ENCODE measurements at places on chromosomes 11 and 22.
A peak's percentile ranks its signal among the peaks of the same experiment; 100 is the strongest.

GRCh38 chr11:70721006-70721405 lies 322.7 kb downstream of the CTTN start:
- DNase-seq, result no peak

- no peak for DNase-seq
Measured at GRCh38 chr11:47328449-47329390, 23.8 kb downstream of the MYBPC3 start.

DNA sequence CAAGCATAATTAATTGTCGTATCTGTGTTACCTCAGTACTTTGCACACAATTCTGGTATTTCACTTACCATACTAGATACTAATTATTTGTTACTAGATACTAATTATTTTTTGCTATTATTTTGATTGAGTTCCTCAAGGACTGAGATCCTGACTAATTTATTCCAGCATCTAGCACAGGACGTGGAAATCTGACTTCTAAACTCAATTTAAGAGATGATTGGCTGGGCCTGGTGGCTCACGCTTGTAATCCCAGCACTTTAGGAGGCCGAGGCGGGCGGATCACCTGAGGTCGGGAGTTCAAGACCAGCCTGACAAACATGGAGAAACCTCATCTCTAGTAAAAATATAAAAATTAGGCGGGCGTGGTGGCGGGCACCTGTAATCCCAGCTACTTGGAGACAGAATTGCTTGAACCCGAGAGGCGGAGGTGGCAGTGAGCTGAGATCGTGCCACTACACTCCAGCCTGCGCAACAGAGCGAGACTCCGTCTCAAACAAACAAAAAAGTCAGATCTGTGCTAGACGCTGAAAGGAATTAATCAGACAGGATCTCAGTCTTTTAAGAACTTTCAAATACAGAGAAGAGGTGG lies 527 bp upstream of the MRPL48 start:
- no peak for DNase-seq

GRCh38 chr11:86176165-86176884 lies 68.2 kb upstream of the EED start:
- no peak for DNase-seq

GRCh38 chr11:14642453-14642852 lies 1.2 kb upstream of the PDE3B start:
- no peak for DNase-seq

- no peak for DNase-seq
Measured at GRCh38 chr11:43392713-43393112, 34.0 kb downstream of the TTC17 start.

- DNase-seq, result no peak
Measured at GRCh38 chr11:23124249-23124648, 264.0 kb upstream of the CCDC179 start.

DNA sequence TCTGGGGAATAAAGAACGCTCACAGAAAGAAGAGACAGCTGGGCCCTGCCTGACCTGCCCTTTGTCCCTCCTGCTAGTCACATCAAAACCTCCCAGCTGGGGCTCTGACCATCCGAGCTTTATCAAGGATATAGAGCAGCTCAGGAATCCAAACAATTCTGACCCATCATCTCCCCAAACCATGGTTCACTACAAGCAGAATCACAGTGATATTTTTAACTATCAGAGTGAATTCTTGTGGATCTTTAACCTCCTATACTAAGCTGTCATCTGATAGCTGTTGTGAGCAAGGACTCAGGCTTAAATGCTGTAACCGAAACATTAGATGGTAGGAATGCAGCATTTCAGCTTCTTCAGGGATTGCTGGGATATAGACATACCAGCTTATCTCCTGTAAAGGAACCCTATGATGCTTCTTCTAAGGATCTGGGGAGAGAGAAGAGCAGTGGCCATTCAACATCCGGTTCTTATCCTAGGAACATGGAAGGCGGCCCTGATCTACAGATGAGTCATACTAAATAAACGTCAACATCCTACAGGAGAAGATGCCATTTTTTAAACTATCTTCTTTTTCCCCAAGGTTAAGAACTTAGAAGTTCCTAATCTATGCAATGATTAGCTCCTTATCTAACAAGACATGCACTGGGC lies 84.7 kb upstream of the AKIP1 start:
- DNase-seq, result no peak

DNA sequence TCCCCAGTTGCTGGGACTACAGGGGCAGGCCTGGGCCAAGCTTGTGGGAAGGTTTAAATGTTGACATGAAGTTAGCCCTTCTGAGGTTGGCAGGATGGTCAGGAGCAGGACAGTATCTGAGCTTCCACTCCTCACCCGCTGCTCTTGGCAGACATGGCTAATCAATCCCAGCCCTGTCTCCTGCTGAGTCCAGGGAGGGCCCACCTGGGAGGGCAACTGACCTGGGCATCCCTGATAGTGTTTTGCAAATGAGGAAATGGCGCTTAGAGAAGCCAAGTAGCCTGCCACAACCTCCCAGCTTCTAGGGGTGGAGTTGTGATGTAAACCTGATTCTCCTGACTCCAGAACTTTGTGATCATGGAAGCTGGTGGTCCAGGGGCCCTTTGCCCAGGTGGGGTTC lies 16.7 kb downstream of the FLRT1 start:
- no peak for DNase-seq

DNA sequence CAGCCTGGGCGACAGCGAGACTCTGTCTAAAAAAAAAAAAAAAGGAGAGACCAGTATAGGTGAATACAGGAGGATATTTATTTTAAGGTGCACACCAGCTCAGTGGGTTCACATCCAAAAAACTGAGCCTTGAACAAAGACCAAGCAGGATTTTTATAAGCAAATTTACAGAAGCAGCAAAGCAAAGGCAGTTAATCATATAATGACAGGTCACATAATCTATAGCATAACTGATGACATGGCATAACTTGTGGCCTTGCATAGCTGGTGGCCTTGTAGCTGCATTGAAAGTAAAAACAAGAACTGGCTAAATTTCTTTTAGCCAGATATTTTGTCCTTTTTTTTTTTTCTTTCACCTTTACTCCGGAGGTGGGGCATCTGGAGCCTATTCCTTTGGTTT lies 2.7 kb upstream of the PLAAT3 start:
- DNase-seq, result no peak

GRCh38 chr22:39325392-39325932 lies 6.0 kb upstream of the RPL3 start:
- no peak for DNase-seq

DNA sequence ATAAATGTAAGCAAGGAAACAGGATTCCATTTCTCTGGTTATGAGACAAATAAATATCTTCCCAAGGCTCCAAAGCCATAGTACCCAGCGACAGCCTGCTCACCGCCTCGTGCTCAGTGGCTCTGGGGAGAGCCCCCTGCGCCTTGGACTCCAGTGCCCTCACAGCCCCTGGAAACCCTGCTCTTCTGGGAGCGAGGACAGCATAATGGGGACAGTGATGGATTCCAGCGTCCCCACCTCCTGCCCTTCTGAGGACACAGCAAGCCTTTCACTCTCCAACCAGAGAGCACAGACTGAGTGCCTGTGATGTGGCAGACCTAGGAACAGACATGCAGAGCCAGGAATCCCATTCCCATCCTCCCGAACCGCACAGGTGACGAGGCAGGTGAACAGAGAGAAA lies 660.8 kb downstream of the TBC1D22A start:
- DNase-seq, result no peak

DNA sequence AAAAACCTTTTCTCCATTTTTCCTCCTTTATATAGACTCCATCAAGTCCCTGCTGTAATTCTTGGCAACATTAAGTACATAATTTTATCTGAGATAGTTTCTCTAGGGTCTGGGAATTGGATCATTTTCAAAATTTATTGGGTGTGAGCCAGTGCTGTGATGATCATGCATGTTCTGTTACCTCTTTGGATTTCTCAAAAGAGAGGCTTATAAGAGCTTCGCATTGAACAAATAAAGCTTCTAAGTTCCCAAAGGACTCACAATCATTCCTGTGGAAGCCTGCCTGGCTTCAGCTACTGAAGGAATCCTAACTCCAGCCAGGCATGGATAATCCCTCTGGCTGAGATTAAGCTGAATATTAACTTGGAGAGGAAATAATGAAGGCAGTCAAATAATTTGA lies 208.5 kb downstream of the RAB38 start:
- DNase-seq, result no peak

DNA sequence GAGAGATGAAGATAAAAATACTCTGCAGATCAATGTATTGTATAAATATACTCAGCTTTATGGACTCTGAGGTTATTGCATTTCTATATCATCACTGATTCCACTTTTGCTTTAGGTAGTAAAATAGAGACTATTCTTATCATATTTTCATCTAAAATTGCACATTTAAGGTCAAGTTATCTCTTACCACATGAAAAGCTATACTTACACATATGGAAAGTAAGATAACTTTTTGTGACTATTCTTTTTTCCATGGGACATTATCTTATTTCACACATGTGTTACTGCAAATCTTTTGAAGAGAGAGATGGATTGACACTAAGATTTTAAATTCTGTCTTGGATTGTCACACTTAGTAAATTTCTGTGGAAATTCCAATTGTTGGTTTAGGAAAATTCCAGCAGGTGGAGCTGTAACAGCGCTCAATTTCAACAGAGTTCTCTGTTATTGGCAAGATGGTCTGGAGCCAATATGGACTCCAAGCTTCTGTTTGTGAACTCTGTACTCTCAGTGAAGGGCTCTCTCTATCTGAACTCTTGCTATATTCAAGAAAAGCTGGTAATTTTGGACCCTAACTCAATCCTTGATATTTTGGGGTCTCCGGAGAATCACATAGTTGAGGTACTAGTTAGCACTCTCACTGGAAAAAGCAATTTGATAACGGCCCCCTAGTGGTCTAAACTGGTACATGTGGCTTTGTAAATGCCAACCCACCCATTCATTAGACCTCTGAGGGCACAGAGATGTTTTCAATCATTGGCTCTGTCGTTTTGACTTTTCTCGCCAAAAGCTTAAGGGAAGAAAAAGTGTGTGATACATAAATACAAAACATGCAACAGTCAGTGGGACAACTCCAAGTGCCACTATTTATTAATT lies 429.7 kb downstream of the ETS1 start:
- peak; percentile 10 for DNase-seq

GRCh38 chr11:87223816-87224215 lies 186.1 kb downstream of the TMEM135 start:
- peak; percentile 11 for DNase-seq

DNA sequence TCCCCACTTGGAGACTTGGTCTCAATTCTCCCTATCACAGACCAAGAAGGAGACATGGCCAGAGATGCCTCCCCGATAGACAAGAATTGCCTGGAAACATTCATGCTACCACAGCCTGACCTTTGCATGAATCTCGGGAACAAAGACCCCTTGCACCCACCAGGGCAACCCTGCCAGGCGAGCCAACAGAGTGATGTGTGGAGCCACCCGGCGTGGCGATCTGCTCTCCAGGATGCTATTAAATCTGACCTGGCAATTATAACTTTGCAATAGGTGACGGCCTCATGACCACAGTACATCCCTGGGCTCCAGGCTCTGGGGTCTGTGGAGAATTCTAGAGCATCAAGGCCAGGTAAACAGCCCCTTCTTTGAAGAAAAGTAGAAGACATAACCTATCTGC lies 31.1 kb upstream of the MN1 start:
- no peak for DNase-seq

DNA sequence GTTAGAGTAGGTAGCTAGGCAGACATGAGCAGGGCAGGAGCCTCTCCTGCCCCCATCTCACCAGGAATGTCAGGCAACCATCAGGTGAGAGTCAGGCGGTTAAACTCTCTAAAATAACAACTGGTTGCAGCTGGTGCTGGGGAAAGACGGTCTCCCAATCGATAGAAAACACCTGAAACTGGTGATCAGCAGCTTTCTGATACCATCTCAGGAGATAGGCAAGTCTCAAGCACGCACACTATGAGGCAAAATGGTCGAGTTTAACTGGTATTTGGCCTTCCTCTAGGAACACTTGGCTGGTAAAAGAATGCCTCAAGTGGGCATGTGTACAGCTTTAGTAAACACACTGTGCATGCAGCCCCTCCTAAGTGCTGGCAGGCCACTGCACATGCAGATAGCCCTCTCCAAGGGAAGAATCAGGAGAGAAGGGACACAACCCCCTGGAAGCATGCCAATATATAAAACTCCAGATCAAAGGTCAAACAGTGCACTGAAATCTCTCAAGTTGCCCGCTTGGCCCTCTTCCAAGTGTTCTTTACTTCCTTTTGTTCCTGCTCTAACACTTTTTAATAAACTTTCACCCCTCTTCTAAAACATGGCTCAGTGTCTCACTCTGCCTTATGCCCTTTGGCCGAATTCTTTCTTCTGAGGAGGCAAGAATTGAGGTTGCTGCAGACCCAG lies 88.7 kb downstream of the USP35 start:
- DNase-seq, result no peak

DNA sequence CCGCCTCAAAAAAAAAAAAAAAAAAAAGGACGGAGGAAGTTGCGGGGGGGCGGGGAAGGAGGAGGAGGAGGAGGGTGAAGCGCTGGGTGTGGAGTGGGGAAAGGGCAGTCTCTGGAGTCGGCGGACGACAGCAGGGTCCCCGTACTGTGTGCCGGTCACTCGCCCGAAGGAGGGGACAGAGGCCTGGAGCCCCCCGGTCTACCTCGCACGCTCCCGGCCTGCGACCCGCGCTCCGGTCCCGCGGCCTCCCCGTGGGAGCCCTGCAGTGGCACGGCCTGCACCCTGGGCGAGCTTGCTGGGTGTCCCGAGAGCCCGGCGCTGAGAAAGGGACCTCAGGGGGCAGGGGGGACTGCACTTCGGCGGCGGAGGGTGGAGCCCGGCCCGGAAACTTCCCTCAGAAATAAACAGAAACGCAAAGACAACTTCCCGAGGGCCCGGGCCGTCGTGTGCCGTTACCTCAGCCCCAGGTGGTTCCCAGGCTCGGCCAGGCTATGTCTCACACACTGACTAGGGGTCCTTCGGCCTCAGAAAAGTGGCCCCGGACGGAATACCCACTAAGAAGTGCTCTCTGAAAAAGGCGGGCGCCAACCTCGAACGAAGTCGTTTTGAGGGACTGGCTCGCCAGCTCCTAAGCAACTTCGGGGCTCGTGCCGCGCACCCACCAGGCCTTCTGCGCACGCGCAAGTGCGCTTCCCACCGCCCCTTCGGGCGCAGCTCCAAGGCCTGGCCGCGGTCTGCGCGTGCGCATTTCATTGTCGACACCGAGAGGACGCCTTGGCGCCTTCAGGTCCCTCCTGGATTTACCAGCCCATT lies at the start of gene MAJIN:
Gene MAJIN (minus strand): TSS at position 688 of the 813 bp plus-strand sequence. CDS start 12,703 bp downstream, outside the sequence.
- DNase-seq, result no peak
